T-helper 2 cell (primary cell): ENCODE measurements at places on chromosomes 16 and 17.

DNA sequence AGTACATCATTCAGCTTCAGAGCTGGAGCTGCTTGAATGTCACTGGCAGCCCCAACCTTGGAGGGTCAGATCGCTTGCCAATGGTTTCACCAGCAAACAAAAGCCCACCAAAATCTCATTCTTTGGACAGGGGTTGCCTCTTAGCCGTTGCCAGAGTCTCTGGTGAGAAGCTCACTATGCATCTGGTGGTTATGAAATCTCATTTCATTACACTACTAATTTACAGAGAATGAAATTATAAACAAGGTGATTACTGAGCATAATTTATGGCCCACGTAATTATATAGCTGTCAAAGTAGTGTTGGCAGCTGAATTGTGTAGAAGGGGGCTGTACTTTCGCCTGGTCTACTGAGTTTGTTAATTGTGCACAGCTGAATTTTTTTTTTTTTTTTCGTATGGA lies 688.9 kb upstream of the KIF2B start:
- DNase-seq = no peak

GRCh38 chr17:77657839-77658238 lies 300.7 kb upstream of the TNRC6C start:
- DNase-seq = no peak

- DNase-seq = no peak
Measured at GRCh38 chr17:13646969-13647542, 45.3 kb upstream of the HS3ST3A1 start.

DNA sequence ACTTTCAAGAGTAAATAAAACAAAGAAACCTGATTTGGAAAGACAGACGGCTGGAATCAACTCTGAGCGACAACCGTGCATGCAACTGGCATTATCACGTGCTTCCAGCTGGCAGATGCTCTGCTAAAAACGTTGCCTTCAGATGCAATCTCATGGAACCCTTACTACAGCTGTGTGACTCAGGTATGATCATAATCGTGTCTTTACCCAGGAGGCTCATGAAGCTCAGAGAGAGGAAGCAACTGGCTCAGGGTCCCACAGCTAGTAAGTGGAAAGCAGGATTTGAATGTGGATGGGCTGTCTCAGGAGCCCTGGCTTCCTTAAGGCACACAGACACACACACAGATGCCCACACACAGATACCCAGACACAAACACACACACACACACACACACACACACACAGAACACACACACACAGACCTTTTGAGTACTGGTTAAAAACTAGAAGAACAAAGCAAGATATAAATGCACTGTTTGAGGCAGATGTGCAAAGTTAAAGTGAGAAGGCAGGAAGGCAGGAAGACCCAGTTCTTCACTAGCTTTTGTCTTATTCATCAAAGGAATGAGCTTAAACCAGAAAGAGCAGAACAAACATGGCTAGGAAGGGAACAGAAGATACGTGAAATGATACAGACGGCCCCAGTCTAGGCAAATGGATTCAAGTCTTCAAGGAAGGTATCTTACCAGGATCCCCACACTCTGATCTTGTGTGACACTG lies 275.2 kb downstream of the MAF start:
- peak; percentile 37 for DNase-seq

GRCh38 chr17:13756763-13757162 lies 155.0 kb upstream of the HS3ST3A1 start:
- no peak for DNase-seq

DNA sequence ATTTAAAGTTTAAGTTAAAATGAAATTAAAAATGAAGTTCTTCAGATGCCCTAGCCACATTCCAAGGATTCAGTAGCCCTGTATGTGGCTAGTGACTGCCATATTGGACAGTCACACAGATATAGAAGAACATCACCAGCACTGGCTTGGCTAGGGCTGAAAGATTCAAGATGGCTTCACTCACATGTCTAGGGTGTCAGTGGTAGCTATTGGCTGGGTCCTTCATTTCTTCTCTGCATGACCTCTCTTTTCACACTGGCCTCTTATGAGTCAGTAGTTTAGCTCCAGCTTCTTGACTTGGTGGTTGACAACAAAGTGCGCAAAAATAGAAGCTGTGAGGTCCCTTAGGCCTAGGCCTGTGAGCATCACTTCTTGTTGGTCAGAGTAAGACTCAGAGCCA lies 1.7 kb upstream of the CDC27 start:
- no peak for DNase-seq

GRCh38 chr17:29057361-29057760 lies 14.4 kb downstream of the PIPOX start:
- no peak for DNase-seq

DNA sequence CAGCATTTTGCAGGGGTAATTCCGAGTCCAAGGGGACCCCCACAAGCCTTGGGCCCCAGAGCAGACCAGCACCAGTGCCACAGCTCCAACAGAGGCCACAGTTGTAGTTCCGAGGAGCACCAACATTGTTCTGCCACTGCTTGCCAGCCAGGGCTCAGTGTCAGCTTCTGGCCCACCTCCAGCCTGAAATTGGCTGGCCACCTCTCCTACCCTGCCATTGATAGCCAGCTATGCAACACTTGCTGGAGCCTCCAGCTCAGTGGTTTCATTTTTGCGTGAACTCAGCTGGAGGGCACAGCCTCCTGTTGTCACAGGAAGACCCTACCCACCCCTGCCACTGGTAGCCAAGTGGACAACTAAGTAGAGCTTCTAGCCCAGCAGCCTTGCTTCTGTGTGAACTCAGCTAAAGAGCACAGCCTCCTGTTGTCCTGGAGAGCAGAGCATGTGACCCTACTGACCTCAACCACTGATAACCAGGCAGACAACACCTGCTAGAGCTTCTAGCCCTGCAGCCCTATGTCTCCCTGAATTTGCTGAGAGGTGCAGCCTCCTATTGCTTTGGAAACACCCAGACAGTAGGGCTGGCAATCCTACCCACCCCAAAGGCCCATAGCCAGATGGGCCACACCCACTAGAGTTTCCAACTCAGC lies 24.9 kb downstream of the HYDIN start:
- DNase-seq = no peak

GRCh38 chr16:83854420-83854819 lies 44.5 kb upstream of the MLYCD start:
- DNase-seq = no peak

DNA sequence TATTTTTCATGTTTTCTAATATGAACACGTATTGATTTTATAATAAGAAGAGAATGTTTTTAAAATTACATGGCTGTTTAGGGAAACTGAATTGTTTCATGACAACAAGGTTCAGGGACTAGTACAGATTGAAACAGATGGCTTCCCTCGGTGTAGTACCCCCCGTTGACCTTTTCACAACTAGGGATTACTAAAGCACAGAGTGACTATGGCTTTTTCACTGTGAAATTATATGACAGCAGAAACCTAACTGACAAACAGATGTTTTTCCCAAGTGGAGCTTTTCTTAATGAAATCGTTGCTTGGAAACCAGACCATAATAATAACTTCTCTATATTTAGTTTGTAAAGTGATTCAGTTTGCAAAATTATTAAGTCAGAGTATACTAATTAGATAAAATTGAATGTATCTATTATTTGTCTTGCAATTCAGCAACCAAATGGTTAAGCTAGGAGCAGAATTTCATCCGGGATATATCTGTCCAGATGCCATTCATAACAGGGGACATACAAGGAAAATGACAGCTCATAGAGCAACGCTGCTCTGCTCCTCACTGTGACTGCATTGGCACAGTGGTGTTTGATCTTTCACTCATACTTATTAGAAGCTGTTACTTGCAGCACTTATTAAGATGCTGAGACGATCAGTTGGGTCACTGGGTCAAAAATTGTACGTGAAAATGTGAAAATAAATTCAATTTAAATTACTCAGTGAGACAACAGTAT lies 111.7 kb downstream of the TANGO6 start:
- DNase-seq = no peak
